ENCODE measurements at places on chromosomes 12 and 14.

- peak; percentile 90 for DNase-seq
Observed at GRCh38 chr14:91246051-91246852, 1.7 kb upstream of the GPR68 start.

DNA sequence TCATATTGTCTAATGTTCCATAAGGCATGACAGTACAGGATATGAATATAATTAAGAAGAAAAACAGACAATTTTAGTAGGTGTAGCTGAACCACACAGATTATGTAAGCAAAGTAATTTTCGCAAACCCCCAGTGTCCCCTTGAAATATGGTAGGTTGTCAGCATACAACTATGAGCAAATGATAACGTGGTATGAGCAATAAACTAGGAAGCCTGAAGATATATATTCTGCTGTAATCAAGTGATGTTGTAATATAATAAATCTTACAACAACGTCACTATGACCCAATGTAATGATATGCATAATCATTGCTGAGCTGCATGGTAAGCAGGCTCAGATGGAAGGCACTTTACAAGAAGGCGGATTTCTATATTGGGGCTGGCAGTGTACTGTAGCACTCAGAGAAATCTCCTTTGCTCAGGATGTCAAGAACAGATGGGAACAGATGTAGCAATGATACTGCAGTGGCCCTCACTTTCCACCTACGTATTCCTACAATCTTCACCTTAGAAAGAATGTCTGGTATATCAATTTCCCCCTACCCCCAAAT lies 47.8 kb upstream of the MYF6 start:
- no peak for DNase-seq

DNA sequence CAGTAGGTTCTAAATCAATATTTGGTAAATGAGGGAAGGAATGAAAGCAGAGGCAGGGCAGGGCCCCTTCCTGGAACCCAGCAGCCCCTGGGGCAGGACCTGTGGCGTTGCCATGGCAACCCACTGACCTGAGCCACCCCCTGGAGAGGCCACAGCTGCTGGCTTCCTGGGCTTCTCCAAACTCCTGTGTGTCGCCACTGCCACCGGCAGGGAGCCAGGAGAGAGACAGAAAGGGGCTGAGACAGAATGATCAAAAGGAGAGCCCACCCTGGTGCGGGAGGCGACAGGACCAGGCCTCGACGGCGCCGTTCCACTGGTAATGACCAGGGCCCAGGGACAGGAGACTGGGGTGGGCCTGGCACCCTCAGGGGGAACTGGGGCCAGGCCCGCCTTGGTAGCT lies 18.2 kb downstream of the RFX4 start:
- DNase-seq: no peak

- DNase-seq: no peak
Observed at GRCh38 chr12:115245020-115245419, 561.0 kb upstream of the TBX3 start.

DNA sequence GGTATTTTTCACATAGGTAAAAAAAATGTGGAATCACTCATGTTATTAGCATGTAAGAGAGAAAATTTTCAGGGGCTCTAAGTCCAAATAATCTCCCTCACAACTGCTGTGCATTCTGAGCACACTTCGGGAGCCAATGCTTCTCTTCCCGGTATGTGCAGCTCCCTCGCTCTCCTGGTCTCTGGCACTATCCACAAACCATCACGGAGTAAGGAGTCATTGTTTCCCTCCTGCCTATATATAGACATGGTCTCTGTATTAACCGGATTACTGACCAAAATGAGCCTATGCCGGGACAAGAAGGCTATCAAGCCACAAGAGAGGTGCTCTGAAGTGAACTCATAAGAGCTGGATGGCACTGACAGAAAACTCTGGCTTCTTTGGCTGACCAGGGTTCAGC lies 13.4 kb downstream of the HECTD4 start:
- no peak for DNase-seq

DNA sequence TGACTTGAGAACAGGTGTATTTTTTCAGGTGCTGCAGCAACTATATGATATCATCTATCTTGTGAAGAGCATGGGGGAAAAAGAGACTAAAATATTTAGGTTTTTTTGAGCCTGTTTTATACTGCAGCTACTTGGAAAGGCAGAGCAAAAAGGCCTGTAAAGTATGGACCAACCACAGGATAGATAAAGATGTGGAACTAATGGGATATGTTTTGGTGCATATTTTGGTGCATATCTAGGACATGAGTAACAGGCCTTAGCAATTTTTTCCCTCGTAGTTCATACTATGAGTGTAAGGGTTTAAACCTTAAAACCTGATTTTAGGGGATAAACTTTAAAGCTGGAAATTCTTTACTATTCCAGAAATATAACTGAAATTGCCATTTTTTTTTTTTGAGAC lies 6.0 kb upstream of the GTSF1 start:
- DNase-seq: no peak

- peak; percentile 75 for DNase-seq
Observed at GRCh38 chr14:100147181-100147631, 12.2 kb downstream of the DEGS2 start.

DNA sequence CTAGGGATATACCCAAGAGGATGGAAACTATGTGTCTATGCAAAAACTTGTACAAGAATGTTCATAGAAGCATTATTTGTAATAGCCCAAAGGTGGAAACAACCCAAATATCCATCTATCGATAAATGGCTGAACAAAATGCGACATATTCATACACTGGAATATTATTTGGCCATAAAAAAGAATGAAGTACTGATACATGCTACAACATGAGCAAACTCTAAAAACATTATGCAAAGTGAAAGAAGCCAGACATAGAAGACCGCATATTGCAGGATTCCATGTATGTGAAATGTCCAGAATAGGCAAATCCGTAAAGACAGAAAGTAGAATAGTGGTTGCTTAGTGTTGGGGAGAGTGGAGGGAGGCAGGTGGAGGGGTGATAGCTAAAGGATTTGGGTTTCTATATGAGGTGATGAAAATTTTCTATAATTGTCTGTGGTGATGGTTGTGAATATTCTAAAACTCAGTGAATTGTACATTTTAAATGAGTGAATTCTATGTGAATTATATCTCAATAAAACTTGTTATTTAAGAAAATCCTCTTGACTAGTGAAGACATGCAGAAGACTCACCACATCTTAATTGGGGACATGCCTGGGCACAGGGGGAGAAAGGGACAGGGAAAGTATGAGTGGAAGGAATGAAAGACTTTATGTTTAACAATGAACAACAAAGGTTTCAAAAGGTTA lies 29.8 kb upstream of the SELPLG start:
- no peak for DNase-seq

- peak; percentile 56 for DNase-seq
Observed at GRCh38 chr12:15899282-15899870, 11.8 kb upstream of the DERA start.

DNA sequence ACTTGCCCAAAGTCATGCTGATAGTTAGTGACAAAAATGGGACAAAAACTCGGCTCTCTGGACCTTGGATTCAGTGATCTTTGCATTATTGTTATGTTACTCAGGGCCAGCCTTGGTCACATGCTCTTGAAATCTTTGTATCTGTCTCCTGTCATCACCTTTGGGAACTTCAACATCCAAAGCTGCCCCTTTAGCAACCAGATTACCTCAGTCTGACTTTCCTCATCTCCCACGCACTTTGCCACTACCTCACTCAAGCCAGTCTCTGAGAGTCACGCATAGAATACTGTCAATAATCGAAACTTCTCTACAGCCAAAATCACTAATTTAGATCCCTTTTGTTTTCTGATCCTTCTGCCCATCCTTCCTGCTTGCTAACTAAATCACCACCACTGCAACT lies 90.8 kb upstream of the DAAM1 start:
- no peak for DNase-seq

GRCh38 chr12:65740506-65740872 lies 83.8 kb upstream of the HMGA2 start:
- no peak for DNase-seq

DNA sequence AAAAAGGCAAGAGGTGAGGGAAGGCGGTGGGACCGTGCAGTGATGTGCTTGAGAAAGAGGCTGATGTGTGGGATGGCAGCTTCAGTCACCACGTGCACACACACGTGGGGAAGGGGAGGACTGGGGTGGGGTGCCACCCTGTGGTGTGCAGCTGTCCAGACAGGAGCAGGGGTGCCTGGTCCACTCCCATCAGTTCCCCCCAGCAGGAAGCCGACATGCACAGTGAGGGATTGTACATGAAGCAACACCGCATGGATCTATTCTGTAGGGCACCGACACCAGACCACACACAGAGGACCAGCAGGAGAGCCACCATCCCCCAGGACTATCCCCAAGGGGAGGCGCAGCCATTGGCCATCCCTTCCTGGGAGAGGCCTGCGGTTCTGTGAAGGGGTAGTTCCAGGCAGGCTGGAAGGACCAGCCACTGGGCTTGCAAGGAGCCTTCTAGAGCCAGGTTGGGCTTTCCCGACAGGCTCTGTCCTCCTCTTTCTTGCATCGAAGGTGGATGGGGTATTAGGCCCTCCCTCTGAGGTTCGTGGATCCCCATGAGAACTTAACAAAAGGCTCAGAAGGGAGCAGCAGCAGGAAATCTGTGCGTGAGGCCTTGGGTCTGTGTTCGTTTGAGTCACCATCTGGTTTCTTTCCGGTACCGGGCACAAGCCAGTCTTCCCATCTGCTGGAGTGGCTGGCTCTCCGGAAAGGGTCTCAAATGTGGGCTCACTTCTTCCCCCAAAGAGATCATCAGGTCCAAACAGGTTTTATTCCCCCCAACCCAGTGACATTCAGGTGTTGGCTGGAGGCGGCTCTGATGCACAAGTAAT lies 59.8 kb downstream of the PLEKHG3 start:
- DNase-seq: no peak

DNA sequence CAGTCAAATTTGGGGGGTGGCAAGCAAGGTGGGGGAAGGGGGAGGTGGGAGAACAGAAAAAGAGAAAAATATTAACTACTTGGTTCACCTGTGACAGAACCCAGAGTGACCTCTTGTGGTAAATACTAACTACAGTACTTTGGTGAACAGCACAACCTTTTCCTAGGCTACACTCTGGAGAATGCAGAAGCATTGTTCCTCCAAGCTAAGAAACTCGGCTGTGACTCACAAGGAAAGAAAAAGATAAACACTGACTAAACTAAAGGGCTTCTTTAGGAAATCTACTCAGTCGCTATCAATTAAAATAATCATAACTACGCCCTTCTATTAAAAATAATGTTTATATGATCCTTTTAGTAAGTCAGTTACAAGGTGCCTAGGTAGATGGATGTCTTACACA lies 5.4 kb downstream of the KCNH5 start:
- DNase-seq: no peak

DNA sequence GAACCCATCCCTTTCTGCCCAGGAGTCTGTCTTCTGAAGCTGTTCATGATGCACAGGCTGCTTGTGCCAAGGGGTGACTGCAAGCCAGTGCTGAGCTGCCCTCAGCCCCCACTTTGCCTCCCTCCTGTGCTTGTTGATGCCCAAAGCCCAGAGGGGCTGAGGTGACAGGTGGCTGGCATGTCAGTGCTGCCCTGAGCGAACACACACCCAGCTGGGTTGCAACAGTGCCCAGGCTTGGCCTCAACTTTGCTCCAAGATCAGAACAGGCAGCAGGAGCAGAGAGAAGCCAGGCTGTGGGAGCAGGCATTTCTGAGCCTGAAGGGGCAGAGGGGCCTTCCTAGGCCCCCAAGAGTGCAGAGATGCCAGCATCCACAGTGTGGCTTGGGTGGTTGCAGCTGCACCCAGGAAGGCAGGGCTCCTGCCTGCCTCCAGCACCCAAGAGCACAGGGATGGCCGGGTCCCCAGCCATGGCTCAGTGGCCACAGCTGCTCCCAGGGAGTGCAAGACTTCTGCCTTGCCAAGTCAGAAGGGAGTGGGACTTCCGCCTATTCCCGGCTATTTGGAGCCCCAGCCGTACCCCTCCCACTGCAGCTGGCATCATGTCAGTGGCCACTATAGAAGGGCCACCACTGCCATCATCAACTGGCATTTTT lies 83.1 kb downstream of the SLC16A7 start:
- no peak for DNase-seq

Measured in CD4-positive, alpha-beta T cell treated with Interleukin-21 for 1 hour (primary cell).